Stimulated activated CD4-positive, alpha-beta T cell treated with anti-CD3 and anti-CD28 coated beads, Interleukin-1b, Interleukin-23, amount 100 ng/mL, for 1 hour (primary cell): ENCODE measurements at places on chromosomes 4 and X.

DNA sequence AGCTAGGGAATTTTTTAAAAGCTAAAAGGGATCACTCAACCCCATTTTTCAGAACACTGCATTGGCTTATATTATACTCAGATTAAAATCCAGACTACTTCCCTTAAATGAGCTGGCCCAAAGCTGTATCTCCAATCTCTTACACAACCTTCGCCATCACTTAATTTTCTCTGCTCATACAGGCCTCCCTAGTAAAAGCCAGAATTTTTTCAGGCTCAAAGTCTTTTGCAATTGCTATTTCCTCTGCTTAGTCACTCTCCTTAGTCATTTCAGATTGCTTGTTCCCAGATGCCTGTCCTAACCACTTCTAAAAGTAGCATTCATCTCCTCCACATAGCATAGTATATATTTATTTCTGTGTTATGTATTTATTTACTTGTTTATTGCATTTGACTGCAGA lies 1587.9 kb upstream of the ADGRL3 start:
- no peak for DNase-seq

DNA sequence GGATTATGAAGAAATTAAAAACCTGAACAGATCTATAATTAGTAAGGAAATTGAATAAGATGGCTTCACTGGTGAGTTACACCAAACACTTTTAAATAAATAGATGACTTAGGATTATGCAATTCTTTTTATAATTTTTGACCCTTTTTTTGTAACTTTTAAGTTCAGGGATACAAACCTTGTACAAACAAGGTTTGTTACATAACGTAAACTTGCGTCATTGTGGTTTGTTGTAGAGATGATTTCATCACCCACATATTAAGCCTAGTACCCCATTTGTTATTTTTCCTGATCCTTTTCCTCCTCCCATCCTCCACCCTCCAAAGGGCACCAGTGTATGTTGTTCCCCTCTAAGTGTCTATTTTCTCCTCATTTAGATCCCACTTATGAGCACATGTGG lies 75.7 kb downstream of the CPEB2 start:
- no peak for DNase-seq

DNA sequence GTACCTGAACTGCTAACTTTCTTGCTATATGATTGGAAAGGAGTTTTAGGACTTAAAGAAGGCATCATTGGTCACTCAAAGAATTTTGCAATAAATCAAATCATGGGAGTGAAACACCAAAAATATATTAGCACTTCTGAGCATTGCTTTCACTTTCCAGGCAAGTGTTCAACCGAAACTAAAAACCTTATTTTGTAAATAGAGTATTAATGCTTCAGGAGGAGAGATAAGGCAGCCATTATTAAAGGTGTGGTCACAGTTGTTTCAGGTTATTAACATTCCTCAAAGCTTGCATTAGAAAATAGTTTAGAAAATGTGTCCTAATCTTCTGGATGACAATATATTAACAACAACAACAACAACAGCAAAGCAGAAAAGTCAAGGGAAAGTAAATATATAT lies 92.3 kb upstream of the TLL1 start:
- no peak for DNase-seq

DNA sequence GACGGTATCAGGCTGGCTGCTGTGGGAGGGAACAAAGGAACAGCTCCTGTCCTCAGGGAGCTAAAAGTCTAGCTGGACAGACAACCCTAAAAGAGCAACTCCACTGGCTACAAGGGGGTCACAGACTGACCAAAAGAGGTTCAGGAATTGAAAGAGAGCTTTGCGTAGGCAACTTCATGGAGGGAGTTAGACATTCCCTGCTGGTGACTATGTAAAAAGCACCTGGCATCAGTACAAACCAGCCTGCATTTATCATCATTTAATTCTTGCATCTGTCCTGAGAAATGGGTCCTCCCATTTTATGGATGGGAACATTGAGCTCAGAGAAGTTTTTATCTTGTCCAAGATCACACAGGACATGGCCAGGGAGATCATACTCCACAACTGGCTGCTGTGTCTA lies 1.4 kb upstream of the LGI2 start:
- DNase-seq = no peak

- no peak for DNase-seq
Observed at GRCh38 chrX:131614241-131614640, 70.4 kb downstream of the OR13H1 start.

- DNase-seq = no peak
Observed at GRCh38 chrX:128581615-128582014, 529.4 kb upstream of the ACTRT1 start.

- no peak for DNase-seq
Observed at GRCh38 chr4:107718351-107718965, 1.6 kb downstream of the PAPSS1 start.

DNA sequence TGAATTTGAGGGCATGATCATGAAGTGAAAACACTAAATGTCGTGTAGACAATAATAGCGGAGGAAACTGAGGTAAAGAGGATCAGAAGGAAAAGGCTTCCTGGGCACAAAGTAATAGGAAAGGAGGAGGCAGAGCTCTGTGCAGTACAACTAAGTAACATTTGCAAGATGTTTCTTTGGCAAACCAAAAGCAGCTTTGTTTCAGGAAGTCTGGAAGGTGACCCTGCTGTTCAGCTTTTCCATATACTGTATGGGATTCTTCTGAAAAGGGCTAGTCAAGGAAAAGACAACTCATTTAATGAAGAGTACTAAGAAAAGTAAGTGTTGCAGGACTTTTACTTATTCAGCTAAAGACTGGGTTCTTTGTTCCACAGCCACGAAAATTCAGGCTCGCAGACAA lies 463.1 kb downstream of the PCDH7 start:
- no peak for DNase-seq

- DNase-seq = no peak
Observed at GRCh38 chr4:151094290-151094751, 5.1 kb upstream of the RPS3A start.

- no peak for DNase-seq
Observed at GRCh38 chrX:40971736-40972135, 113.5 kb upstream of the USP9X start.
